ENCODE measurements at places on chromosomes 6 and 20.

DNA sequence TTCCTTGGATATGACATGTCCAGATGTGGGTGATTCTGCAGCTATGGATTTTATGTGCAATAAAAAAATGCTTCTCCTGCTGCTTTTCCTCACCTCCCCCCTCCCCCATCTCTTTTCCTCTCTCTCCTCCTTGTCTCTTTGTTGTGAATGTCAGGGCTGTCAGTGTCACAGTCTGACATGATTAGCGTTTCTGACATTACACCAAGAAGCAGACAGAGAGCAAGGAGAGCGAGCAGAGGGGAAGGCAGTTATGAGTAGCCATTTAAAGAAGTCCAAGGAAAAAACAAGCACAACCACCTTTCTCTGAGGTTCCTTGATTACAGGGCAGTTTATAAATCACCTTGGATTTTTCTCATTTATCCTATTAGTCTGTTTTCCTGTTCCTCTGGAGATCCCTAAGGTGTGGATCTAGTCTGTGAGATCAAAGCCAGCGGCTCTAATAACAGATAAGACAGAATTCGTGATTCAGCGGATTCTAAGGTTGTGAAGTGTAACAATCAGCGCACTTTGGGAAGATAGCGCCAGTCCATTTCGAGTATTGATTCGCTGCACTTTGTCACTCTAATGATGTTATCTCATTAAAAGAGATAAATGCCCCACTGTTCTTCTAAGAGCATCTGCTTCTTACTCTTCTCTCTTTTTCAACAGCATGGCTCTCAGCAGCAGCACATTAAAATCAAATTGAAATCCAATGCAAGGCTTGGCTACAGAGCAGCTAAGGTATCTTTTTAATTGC lies 101.4 kb downstream of the BACH2 start:
- no peak for DNase-seq

- DNase-seq: peak; percentile 18
Measured at GRCh38 chr6:786946-787763, 94.2 kb upstream of the EXOC2 start.

- DNase-seq: no peak
Measured at GRCh38 chr20:31440012-31440659, at the start of gene DEFB123. Gene DEFB123 (plus strand): TSS chr20:31440632. CDS start chr20:31440699, 67 bp downstream.

DNA sequence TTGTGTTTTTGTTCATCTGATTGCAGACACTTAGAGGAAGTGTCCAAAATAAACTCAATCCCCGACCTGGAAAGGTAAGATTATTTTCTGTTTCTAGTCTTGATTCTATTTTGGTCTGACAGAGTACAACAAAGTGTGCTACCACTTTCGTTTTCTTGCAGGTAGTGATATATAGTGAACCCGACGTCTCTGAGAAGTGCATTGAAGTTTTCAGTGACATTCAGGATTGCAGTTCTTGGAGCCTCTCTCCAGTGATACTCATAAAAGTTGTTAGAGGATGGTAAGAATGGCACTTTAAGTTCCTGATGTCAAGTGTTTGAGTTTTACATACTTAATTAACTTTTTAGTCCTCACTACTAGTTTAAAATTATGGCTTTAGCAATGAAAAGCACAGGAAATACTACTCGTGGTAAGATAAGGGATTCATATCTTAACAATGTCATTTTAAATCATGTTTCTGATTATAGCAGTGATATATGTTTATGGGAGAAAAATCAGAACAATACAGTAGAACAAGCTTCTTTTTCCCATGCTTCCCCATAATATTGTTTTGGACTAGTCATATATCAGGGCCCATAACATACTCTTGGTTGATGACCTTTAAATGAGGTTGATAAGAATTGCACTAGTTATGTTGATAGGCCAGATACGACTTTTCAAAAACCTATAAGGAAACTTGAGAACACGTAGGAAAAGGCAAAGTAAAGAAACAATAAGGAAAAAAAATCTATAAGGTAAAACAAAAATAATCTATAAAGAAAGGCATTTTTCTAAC lies 104.0 kb downstream of the RTN4IP1 start:
- peak; percentile 66 for DNase-seq

- DNase-seq: no peak
Measured at GRCh38 chr6:139508023-139508422, 133.6 kb upstream of the CITED2 start.

DNA sequence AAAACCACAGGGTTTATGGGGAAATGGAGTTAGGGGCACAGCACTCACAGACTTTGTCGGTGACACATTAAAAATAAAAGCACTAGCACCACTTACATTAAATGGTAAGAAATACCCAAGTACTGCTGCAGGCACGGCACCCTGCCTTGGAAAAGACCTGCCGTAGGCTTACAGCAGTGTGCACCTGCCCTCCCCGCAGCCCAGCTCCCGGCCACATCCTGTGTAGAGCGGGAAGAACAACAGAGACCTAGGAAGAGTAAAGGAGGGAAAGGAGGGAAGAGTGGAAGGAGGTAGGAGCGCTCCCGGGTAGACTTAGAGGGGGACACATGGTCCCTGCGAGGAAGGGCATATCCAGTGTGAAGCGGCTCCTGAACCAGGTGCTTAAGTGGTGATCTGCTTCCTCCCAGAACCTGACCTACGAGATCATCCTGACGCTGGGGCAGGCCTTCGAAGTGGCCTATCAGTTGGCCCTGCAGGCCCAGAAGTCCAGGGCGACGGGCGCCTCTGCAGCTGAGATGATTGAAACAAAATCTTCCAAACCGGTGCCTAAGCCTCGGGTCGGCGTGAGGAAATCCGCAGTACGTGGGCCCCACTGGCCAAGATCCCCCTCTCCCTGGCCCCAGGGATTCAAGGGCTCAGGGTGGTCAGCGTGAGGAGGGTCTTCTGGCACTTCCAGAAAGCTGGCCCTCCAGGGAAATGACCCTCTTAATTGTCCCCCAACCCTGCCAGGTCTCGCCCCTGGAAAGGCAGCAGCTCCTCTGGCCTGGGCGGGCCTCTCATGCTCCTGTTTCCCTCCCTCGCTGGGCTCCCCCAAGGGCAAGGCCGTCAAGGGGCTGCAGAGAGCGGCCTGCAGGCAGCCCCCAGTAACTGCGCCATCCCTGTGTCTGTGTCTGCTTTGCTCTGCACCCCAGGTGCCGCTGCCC lies 55.5 kb downstream of the TCP11 start:
- no peak for DNase-seq

GRCh38 chr6:36455486-36456027 lies 12.8 kb downstream of the KCTD20 start:
- no peak for DNase-seq

GRCh38 chr6:38476888-38477287 lies 162.8 kb downstream of the BTBD9 start:
- no peak for DNase-seq

DNA sequence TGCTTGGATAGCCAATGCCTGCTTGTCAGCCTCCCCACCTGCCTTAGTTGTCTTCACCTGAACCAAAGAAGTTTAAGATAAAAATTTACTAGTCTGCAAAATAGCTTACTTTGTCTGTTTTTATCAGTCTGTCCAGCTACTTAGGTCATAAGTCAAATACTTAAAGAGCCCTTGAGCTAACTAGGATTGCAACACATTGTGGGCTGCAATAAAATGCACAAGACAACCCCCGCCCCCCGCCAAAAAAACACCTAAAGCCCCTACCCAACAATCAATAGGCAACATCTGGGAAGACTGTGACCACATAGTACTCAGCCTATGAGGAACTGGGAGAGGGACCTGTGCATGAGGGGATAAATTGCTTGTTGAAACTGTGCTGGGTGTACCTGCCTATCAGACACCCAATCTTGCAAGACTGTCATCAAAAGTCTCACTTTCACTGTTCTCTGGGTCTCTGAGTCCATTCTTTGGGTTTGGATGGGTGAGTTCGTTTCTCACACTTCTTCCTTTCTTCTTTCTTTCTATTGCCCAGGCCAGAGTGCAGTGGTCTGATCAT lies 27.3 kb upstream of the ABCC10 start:
- DNase-seq: no peak

All from CD4-positive, alpha-beta T cell treated with Interleukin-17A for 1 hour (primary cell).